Activated CD8-positive, alpha-beta T cell treated with anti-CD3 and anti-CD28 coated beads, Interleukin-2, amount 10 ng/mL, durations not matched to agents 7 days and 5 days (primary cell): ENCODE measurements at places on chromosomes 2 and 18. TPM values are rescaled to one million over a fixed set of nuclear protein-coding genes. Genes with fewer than 3 reads are reported as not detected.
A peak's percentile ranks its signal among the peaks of the same experiment; 100 is the strongest.

CCDC121 gene
- total RNA-seq: 1.6 TPM

DNA sequence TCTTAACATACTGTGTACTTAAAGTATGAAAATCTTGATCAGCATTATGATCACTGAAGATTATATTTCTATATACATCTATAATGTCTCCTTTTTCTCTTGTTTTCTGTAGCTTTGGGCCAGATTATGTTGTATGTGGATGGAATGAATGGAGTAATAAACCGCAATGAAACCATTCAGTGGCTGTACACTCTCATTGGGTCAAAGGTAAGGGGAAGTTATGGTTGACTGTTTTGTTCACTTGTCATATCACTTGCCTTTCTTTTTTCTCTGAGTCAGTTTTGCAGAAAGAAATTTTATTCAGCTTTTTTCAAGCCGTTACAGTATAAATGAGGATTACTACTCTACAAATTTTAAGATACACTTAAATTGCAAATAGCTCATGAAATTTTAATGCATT is 252.5 kb downstream of the TPGS2 start:
- no peak for DNase-seq

CCDC141 gene
- total RNA-seq: 19.5 TPM

- DNase-seq: no peak
Measured at GRCh38 chr18:3380384-3380961, 69.5 kb upstream of the TGIF1 start.

DNA sequence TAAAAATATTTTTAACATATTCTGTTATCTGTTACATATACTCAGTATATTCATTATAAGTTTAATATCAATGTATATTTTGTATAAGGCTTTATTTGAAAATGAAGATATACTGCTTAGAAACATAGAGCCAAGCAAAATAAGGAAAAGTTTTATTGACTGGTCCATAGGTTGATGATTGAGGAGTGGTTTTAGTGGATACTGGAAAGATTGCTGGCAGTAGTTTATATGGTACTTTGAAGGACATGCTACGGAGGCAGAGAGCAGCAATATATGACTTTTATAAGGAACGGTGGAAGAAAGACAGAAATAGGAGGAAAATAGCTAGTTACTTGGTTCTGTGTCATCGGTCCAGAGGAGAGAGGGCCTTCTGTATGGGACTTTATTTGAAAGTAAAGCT is 92.4 kb downstream of the ZNF236 start:
- DNase-seq: no peak

- peak; percentile 37 for DNase-seq
Measured at GRCh38 chr18:74310411-74310810, 5.2 kb upstream of the C18orf63 start.

- peak; percentile 43 for DNase-seq
Measured at GRCh38 chr18:77114415-77115191, 18.0 kb downstream of the MBP start.

GRCh38 chr2:233203060-233203459 is 48.4 kb upstream of the ATG16L1 start:
- DNase-seq: no peak

- no peak for DNase-seq
Measured at GRCh38 chr2:230012267-230012884, 56.3 kb downstream of the SLC16A14 start.

GRCh38 chr18:50143294-50143693 is 51.7 kb downstream of the MYO5B start:
- no peak for DNase-seq

- no peak for DNase-seq
Measured at GRCh38 chr2:168255103-168255502, 7.7 kb upstream of the STK39 start.

GRCh38 chr18:61855449-61856378 is 37.1 kb downstream of the RNF152 start:
- DNase-seq: no peak

GRCh38 chr2:79437433-79438267 is 75.2 kb upstream of the CTNNA2 start:
- no peak for DNase-seq

DNA sequence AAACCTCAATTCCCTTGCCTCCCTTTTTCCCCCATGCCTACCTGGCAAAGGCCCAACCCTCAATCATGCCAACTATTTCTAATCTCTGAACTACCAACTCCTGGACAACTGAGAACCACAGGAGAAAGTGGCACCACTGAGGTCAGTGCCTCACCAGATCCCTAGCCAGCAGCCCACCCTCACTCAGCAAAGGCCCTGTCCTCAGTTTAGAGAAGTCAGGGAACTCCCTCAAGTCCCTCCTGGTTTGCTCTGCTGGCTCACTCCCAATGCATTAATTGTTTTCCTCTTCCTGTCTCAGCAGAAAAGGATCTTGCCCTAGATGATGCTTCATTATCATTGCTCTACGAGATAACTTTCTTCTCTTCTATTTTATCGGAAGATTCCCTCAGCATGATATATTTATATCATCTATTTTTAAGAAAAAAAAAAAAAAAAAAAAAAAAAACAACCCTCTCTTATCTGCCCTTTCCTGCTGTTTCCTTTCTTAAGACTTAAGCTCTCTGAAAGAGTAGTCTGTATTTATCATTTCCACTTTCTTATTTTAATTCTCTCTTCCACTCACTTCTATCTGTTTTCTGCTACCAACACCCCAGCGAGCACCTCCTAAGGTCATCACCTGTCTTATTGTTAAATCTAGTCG is 22.7 kb upstream of the ZBTB14 start:
- DNase-seq: no peak

ETAA1 gene
- total RNA-seq: 8.9 TPM

- DNase-seq: no peak
Measured at GRCh38 chr18:68427951-68428401, 286.9 kb downstream of the TMX3 start.

DNA sequence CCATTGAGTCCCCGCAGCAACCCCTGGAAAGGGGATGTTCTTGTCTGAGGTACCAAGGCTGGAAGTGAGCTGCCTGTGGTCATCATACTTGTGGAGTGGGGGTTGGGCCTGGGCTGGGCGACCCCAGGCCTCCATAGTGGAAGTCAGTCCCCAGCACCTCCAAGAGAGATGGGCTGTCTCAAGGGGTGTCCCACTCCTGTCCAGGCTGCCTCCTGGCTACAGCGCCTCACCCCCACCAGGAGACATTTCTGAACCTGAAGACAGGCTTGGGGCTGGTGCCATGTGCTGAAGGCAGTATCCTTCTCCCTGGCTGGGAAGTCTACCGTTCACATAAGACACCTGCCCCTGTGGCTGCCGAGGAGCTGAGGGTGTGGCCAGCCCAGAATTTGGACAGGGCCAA is 28.9 kb downstream of the INHBB start:
- no peak for DNase-seq

GPR45 gene
- not detected for total RNA-seq

DNA sequence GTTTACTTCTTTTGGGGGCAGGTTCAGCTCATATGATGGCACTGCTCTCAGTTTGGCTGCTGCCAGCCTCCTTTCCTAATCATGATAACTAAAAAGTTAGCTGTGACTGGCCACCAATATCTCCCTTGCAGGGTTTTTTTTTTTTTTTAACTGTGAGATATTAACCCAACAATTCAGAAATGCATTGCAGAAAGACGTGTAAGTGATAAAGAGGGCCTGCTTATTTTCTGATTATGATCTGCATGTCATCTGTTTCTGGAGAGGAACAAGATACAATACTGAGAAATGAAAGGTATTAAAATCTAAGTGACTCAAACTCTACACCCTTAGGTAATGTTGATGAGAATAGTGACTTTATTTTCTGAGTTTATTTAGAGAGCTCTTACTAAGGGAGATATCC is 905.6 kb downstream of the SOCS6 start:
- no peak for DNase-seq

CD28 gene
- 25.6 TPM for total RNA-seq

DNA sequence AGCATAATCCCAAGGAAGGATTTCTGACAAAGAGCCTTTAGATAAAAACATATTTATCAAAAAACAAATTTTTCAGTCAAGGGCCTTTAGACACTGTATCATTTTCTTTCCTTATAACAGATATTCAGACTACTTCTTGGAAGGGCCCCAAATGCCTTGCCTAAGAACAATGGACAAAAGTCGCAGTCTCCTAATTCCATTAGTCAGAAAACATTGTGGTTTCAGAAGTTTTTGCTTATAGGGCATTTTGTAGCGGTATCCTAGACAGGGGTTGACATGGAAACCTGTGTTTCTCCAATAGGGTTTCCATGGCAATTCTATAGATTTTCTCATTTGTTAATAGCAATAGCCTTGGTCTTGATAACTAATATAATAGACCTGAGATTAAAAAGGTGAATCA is 36.7 kb upstream of the AGPS start:
- DNase-seq: no peak

CIB4 gene
- total RNA-seq: not detected

LOXHD1 gene
- 0.63 TPM for total RNA-seq

DNA sequence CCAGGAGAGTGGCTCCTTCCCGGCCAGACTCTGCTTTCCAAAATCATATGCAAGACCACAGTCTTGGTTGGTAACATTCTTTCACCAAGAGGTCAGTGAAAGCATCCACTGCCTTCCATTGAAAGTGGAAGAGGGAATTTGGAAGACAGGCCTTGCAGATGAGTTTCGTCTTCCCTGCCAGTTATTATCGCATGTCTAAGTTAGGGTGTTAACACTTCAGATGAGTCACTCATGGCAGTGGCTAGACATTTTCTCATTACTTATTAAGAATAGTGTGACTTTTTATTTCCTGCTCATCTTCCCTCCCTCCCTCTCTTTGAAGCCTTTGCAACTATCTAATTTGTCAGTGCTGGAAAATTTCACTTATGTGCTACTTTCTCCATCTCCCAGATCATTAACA is 102.9 kb upstream of the EPB41L3 start:
- no peak for DNase-seq

DNA sequence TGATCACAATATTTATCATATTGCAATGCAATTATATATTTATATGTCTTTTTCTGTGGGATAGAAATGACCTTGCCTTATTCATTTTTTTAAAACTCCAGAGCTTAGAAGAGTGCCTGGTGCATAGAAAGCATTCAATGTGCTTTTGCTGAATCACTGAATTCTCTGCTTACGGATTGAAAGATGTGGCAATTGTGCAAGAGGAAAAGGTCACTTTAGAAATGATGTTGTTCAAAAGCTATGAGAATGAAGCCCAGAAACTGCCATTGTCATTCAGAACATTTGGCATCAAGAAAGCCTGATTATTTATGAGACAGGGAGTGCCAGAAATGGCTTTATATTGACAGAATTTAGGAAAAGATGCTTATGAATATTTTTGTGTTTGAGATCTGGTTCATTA is 678.6 kb upstream of the CDH2 start:
- DNase-seq: no peak

DNA sequence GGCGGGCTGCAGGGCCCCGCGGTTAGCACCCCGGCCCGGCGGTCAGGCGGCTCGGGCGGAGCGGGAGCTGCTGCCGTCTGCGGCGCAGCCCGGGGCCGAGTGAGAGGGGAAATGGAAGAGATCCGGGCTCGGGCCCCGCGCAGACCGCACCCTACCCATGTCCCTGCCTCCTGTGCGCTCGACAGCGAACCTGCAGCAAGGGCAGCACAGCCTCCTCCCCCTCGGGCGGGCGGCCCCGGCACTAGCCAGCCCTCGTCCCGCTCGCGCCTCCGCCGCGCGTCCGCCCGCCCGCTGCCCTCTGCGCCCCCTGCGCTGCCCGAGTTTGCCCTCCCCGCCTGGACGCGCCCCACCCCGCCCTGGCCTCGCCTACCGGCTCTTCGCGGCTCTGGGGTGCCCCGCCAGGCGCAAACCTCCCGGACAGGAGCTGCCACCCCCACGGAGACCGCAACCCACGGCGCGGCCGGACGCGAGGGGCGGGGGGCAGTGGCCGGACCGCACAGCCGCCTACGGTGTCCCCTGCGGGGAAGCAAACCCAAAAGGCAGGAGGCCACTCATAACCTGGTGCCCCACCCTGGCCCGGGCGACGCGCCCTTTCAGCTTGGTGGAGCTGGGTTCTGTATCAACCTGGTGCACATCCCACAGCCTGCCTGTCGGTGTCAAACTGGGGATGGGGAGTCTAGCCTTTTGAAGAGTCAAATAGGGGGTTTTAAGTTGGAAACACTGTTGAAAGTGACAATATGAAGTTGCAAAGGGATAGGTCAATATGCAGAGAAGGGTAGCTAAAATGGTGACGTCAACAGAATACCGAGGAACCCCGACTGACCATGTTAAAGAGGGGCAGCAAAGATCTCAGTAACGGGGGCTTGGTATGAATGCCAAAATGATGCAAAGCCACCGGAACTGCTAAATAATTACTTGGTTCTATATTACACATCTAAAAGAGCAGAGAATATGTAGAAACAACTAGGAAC is at the start of gene IHH:
TSS of gene IHH (minus strand) at position 101 of the 971 bp plus-strand sequence. CDS start 454 bp downstream, outside the sequence.
- DNase-seq: peak; percentile 28

GRCh38 chr2:239230318-239231052 is 170.3 kb downstream of the HDAC4 start:
- peak; percentile 55 for DNase-seq

ZNF514 gene
- 17.4 TPM for total RNA-seq

DNA sequence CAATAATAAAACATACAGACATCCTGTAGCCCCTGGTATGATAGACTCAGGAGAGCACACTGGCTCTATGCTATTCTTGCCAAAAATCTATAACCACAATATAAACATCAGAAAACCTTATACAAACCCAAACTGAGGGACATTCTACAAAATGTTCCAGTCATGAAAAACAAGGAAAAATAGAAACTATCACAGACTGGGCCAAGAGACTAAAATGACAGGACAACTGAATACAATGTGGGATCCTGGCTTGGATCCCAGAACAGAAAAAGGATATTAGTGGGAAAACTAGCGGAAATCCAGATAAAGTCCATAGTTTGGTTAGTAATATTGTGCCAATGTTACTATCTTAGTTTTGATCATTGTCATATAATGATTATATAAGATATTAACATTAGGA is 29.6 kb upstream of the EPAS1 start:
- no peak for DNase-seq

GREB1L gene
- not detected for total RNA-seq

AGBL5 gene
- 13.9 TPM for total RNA-seq

DNA sequence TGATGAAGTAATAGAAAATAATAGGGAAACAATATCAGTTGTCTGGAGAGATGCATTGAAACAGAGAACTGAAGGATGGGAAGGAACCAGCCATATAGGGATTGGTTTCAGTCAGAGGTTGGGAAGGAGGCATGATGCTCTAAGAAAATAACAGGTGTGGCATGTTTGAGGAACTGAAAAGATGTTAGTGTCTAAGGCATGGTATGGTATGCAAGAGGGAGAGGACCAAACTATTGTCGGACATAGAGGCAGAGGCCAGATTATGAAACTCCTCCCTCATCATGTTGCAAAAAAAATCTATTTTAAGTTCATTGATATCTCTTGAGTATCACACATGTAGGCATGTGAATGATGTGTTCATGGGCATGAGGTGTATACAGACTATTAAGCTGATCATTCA is 48.9 kb upstream of the EMILIN2 start:
- DNase-seq: no peak

- no peak for DNase-seq
Measured at GRCh38 chr2:35962585-35963146, 392.9 kb upstream of the CRIM1 start.
